ENCODE measurements at places on chromosomes 3 and 15. TPM values are rescaled to one million over a fixed set of nuclear protein-coding genes. Genes with fewer than 3 reads are reported as not detected.
A peak's percentile ranks its signal among the peaks of the same experiment; 100 is the strongest.

GRCh38 chr15:25711691-25712090 is 151.4 kb downstream of the ATP10A start:
- no peak for DNase-seq

DNA sequence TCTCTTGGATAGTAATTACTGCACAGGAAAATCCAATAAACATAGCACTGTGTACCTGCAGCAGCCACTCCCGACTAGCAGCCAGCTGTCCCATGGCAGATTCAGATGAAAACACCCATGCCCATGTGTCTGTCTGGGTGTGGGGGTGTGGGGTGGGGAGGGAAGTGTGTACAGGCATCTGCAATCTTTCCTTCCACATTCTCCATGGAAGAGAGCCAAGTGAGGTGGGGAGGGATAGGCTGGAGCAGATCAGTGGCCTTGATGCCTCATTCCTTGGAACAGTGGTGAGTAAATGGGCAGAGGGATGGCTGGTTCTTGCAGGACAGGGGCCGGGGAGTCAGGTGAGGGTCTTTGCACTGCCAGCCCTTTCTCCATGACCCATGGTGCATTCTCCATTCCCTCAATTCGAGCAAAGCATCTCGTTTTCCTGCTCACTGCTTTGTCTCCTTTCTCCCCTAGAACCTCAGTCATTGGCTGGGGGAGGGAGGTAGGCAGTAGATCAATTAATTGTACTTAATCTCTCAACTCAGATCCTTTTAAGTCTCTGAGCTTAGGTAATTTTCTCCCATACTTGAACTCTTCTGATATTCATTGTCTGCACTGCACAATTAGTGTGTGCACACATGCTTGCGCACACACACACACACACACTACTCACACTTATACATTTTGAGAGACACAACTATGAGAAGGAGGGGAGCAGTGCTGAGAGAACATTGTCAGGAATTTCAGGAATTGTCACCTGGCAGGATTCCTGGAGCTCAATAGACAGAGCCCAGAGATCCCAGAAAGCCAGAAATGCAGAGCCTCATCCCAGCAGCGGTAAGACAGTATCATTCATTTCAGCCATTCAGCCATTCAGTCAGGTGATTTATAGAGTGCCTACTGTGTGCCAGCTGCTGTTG is 31.9 kb downstream of the PDIA5 start:
- DNase-seq, result peak; percentile 45

GRCh38 chr15:78237146-78237545 is 2.8 kb upstream of the ACSBG1 start:
- DNase-seq, result no peak

CHST14 gene
- polyA plus RNA-seq, result 21.2 TPM

GNAT1 gene
- not detected for polyA plus RNA-seq

DNA sequence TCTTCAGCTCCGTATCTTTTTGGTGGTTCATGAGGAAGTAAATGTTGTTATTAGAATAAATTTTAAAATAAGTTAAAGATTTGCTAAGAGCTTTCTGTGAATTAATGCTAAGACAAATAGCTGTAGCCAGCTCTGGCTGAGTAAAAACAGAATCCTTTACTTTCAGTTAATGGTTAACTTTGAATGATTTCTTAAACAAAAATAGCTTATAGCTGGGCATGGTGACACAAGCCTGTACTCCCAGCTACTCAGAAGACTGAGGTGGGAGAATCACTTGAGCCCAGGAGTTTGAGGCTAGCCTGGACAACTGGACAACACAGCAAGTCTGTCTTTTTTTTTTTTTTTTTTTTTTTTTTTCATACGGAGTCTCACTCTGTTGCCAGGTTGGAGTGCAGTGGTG is 25.0 kb downstream of the TCAIM start:
- no peak for DNase-seq

GRCh38 chr3:150227839-150228238 is 180.3 kb upstream of the TSC22D2 start:
- peak; percentile 71 for DNase-seq

PYGO1 gene
- 1.5 TPM for polyA plus RNA-seq

LTF gene
- polyA plus RNA-seq, result not detected

DNA sequence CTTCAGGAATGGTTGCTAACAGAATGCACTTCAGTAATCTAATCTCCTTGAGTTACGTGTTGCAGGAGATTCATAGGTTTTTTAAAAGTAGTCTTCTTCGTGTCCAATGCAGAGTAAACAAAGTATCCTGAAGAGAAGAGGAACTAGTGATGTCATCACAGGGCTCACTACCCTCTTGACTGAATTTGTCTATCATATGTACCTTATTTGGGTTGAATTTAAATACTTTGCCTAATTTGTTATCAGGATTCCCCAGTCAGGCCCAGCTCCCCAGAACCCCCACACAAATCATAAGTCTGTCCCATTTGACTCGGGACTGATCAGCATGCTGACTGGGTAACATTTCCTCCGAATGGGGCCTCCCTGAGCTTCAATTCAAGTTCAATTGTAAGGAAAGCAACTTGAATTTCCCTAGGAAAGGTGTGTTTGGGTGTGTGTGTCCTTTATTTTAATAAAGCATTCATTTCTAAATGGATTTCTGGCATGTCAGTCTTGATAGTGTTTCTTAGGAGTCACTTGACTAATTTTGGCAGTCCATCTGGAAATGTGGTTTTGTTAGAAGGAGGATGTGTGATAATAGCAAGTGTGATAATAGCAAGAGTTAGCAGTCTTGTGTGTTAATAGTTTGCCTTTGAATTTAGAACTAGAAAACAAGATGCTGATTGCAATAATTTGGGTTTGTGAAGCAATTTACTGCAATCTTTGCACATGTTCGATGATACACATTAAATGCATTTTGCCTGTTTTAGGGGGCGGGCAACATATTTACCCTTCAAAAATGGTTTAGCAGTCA is 21.9 kb downstream of the OXNAD1 start:
- DNase-seq, result no peak

AMT gene
- polyA plus RNA-seq, result 1.7 TPM

GRCh38 chr3:78799681-78800080 is 968.1 kb downstream of the ROBO1 start:
- DNase-seq, result no peak

DNA sequence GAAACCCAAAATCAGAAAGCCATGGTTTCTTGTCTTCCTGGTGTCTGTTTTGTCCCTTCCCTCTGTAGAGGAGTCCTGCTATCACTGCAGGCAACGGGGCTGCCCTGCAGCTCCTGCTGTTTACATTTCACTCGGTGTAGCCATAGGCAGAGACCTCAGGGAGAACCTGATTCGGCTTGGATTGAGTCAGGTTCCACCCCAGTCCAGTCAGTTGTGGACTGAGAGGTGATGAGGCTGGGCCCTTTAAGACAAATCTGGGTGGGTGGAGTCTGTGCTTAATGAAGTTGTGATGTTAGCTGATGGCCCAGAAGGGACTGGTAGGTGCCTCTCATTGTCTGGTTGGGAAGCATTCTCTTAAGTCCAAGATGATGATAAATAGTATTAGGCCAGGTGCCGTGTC is 35.7 kb downstream of the FLNB start:
- DNase-seq, result peak; percentile 45

- no peak for DNase-seq
These were observed 818.5 kb upstream of the ROBO1 start for GRCh38 chr3:80586338-80586737.

- DNase-seq, result peak; percentile 55
These were observed 91.1 kb downstream of the LINGO1 start for GRCh38 chr15:77541421-77542181.

DNA sequence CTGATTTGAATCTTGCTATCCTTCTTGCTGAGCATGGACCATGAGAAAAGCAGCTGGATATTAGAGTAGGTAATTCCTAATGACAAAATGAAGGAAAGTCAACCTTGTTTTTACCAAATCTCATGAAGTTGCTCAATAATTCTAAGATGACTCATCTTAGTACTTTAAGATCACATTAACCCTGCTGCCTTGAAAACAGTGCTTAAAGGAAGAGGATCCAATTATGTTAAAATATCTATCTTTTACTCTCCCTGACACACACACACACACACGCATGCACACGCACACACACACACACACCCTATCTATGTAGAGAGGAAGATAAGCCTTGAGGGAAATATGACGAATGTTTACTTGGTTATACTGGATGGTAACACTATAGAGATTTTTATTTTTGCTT is 16.0 kb upstream of the MYO1E start:
- DNase-seq, result peak; percentile 71

DNA sequence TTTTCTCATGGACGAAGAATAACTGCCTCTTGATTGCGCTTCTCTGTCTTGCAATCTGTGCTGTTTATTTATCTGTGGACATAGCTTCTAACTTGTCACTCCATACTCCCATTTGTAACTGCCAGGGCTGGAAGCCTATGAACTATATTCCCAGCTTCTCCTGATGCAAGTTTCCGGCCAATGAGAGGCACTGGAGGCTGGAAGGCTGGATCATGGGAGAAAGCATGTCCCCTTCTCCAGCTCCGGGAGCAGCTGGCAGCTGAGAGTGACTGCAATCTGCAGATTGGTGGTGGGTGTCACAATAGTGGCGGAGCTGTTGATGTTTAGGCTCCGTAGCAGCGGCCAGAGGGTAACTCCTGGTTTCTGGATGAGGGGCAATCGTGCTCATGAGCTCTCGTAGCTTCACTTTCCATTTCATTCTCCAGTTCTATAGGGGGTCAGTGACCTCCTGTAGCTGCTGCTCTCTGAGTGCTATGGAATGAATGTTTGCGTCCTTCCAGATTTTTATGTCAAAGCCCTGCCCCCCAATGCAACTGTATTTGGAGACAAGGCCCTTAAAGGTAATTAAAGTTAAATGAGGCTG is 35.7 kb upstream of the PCSK6 start:
- no peak for DNase-seq

DBR1 gene
- polyA plus RNA-seq, result 12.1 TPM

DNA sequence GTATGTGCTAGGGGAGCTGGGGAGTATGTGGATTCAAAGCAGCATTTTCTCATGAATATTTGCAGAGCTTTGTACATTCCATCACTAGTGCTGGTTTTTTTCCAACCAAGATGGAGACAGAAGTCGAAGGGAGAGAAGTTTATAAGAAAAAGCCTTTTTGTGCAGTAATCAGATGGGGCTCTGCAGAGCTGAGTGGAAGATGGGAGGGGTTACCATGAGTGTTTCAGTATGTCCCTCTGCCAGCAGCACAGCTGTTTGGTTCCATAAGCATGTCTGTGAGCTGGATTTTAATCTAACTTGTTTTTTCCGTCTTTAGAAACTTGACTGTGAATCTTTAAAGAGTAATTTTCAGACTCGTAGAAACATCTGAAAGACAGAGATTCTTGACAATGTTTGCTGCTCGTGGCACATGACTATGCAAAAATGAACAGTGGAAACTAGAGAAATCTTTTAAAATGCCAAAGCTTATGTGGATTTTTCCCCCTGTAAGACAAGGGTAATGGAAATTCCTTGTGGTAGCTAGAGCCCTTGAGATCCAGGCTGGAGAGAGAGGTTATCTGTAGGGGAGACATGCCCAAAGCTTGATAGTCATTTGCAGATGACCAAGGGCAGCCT is 20.3 kb downstream of the STARD9 start:
- DNase-seq, result peak; percentile 16

VGLL3 gene
- 80.5 TPM for polyA plus RNA-seq

GRCh38 chr3:24736701-24737100 is 242.1 kb upstream of the THRB start:
- DNase-seq, result no peak

DNA sequence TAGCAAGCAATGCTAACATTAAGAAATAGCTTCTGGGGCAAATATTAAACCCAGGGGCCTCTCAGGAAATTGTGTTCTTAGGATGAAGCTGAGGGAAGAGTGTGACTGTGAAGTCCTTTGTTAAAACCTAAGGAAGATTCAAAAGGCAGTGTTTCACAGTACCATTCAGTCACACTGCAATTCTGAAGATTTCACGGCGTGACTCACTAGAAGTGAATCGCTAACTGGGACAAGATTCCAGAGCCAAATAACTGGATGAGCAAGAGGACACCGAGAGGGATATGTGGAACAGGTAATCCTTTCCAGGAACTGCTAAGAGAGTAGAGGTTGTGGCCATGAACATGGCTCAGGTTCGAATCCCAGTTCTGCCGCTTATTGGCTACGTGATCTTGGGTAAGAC is 61.8 kb upstream of the SMAD3 start:
- DNase-seq, result peak; percentile 68

DNA sequence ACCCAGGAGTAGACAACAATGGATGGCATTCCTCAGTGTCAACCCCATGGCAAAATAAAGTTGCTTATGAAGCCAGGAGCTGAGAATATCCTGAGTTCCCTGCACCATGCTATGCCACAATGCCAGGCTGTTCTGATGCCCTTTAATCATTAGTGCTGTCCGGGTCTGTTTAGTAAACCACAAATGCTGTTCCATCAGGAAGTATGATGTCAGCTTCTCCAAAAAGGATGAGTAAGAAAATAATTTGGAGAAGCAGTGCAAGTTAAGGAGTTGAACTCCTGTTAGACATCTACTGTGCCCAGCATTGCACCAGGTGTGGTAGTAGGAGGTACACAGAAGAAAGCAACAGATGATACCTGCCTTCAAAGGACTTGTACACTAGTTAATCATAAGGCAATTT is 67.9 kb upstream of the GUCA1C start:
- DNase-seq, result no peak

DNA sequence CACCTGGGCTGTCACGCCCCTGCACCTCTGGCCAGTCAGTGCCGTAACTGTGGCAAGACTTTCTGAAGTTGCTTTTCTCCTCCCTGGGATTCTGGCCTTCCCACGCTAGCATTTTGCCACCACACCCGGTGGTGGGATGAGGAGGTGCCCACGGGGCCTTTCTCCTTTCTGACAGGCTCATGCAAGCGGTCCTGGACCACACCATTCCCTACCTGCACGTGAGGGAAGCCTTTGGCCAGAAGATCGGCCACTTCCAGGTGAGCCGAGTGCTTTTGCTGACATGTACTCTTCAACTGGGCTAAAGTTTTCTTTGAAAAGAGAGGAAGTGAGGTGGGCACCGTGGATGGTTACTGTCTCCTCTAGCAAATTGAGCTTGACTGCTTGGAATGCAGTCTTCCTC is 9.6 kb downstream of the IVD start:
- no peak for DNase-seq

GRCh38 chr3:183489455-183490210 is 61.2 kb upstream of the MCF2L2 start:
- peak; percentile 59 for DNase-seq

- no peak for DNase-seq
These were observed 186.1 kb downstream of the OTOL1 start for GRCh38 chr3:161682715-161683114.

- no peak for DNase-seq
These were observed 122.4 kb downstream of the UBE2E2 start for GRCh38 chr3:23325466-23326065.

GRCh38 chr3:133413161-133414020 is 13.5 kb downstream of the BFSP2 start:
- peak; percentile 66 for DNase-seq

LPP gene
- polyA plus RNA-seq, result 61.7 TPM

TXNRD3 gene
- polyA plus RNA-seq, result 15.7 TPM

DNA sequence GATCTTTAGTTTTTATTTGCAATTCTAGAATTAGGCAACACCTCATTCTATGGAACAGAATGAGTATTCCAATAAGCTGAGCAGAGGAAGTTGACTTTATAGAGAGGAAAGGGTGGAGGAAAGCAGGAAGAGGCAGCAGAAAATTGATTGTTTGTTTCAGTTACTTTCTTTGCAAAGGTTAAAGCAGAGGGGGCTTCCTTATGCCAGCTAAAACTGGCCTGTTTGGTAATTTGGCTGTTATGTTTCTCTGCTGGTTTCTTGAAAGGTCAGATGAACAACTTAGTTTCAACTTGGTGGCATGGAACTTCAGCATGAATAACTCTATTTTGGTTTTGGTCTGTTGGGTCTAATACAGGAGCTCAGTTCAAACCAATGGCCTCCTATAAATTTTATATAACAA is 190.9 kb upstream of the IL12A start:
- no peak for DNase-seq

- DNase-seq, result no peak
These were observed 285.5 kb downstream of the SLC9A9 start for GRCh38 chr3:143562789-143563188.

NPAP1 gene
- polyA plus RNA-seq, result not detected

SMCO1 gene
- not detected for polyA plus RNA-seq

Data from GM23248 (cell line).